ENCODE measurements at places on chromosomes 7 and 10.

DNA sequence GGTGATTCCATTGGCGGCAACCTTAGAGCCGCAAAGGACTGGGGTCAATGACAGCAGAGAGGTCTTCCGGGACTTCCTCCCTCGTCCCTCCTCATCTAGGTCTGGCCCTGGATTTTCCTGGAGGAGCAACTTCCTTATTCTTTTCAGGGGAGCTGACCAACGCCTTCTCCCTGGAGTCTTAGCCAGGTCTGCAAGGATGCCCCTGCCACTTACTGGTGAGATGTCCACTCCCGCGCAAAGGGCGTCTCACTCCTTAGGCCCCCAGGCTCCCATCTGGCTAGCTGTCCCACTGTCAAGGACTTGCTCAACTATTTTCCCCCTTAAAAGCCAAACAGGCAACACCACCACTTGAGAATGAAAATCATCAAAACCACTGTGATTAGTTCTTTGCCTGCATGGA lies 42.0 kb upstream of the NMT2 start:
- ATAC-seq: no peak

- ATAC-seq: no peak
These were observed 30.1 kb downstream of the C10orf90 start for GRCh38 chr10:126640401-126640800.

- ATAC-seq: no peak
These were observed 29.1 kb downstream of the GIMAP5 start for GRCh38 chr7:150766334-150766709.

DNA sequence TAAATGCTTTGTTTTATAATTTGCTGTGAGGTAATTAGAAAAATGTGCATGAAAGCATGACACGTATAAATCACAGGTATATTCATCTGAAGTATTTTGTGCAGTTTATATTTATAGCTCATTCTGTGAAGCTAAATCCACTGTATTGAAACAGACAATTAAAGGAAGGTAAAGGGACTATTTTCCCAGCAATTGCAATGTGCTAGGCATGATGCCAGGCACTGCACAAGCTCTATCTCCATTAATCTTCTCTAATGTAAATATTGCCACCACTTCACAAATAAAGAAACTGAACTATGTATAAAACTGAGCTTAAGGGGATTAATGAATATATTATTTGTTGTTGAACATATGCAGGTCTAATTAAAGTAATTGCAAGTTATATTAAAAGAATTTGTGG lies 1012.5 kb downstream of the NRG3 start:
- no peak for ATAC-seq

DNA sequence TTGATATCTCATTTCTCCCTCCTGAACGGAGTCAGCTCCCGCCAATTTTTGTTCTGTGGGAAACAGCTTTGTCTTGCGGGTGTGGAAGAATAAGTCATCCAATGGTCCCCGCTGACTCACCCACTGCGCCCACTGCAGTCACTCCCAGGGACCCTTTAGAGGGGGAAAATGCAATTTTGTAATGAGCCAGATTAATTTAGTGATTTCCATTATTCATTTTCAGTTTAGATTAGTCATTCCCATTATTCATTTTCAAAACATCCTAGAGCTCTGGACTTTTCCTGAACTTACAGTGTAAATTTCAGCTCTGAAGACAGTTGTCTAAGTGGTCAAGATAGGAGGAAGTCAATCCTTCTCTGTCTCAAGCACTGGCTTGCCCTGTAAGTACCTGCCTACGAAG lies 154.9 kb upstream of the TMEM72 start:
- no peak for ATAC-seq

GRCh38 chr7:39536951-39537350 lies 29.3 kb upstream of the YAE1 start:
- ATAC-seq: no peak

- no peak for ATAC-seq
These were observed 227.1 kb downstream of the DYNC1I1 start for GRCh38 chr7:95999481-95999880.

DNA sequence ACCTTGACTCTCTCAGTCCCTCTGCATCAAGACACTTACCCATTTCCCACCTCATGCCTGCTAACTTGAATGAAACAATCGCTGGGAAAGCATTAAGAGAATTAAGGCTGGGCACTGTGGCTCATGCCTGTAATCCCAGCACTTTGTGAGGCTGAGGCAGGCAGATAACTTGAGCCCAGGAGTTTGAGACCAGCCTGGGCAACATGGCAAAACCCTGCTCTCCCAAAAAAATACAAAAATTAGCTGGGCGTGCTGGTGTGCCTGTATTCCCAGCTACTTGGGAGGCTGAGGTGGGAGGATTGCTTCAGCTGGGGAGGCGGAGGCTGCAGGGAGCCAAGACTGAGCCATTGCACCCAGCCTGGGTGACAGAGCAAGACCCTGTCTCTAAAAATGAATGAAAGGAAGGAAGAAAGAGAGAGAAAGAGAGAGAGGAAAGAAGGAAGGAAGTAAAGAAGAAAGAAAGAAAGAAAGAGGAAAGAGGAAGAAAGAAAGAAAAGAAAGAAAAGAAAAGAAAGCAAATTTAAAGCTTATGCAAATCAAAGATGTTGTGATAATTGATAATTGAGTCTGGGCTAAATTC lies 646 bp downstream of the SERPINE1 start:
- peak; percentile 0 for ATAC-seq

- ATAC-seq: peak; percentile 17
These were observed 75.4 kb downstream of the PROSER2 start for GRCh38 chr10:11898372-11899066.

DNA sequence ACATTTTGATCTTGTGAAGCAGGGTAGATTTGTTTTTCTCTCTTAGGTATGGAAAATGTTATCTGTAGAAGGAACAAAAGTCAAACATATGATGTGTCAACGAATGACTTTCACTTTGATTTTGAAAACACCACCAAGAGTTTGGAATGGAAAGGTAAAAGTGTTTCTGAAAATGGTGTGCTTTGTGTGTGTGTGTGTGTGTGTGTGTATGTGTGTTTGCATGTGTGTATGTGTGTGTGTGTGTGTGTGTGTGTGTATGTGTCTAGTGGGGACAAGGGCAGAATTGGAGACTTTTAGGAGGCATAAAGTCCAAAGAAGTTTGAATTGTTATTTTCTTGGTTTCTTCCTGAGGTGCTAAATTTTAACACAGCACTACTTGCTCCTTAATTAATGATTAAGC lies 115.4 kb upstream of the PRKCQ start:
- no peak for ATAC-seq

DNA sequence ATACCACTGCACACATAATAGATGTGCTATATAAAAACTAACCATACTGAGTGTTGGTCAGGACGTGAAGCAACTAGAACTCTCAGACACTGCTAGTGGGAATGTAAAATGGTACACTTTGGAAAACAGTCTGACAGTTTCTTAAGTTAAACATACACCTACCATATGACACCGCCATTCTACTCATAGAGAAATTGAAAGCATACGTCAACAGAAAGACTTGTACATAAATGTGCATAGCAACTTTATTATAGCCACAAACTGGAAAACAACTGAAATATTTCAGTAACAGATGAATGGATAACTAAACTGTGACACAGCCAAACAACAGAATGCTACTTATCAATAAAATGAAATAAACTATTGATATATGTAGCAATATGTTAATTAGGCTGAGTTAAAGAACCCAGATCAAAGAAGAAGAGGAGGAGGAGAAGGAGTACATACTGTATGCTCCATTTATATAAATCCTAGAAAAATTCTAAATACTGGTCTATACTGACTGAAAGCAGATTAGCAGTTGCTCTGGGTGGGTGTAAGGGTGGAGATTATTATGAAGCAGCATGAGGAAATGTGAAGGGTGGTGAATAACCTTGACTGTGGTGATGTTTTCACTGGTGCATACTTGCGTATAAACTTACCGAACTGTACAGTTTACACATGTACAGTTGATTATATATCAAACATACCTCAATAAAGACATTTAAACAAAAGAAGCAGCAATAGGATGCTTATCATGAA lies 48.6 kb downstream of the ARHGAP21 start:
- ATAC-seq: no peak

DNA sequence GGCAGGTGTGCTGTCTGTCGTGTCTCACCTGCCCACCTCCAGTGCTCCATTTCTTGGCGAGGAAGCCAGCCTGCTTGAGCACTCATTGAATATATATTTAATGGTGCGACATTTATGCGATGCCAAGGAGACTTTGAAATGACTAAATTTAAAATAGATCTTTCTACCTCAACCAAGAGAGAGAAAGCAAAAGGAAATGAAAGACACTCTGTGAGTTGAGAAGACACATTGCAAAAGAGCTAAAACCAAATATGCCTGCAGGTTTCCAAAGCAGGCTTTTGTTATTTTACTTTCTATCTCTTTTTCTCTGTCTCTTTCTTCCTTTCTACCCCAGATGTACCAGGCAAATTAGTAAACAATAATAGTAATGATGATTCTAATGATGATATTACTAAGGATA lies 53.6 kb upstream of the AOAH start:
- no peak for ATAC-seq

- no peak for ATAC-seq
These were observed 109.0 kb upstream of the ELMO1 start for GRCh38 chr7:37557571-37558209.

- no peak for ATAC-seq
These were observed 61.6 kb downstream of the LSM5 start for GRCh38 chr7:32428546-32428945.

DNA sequence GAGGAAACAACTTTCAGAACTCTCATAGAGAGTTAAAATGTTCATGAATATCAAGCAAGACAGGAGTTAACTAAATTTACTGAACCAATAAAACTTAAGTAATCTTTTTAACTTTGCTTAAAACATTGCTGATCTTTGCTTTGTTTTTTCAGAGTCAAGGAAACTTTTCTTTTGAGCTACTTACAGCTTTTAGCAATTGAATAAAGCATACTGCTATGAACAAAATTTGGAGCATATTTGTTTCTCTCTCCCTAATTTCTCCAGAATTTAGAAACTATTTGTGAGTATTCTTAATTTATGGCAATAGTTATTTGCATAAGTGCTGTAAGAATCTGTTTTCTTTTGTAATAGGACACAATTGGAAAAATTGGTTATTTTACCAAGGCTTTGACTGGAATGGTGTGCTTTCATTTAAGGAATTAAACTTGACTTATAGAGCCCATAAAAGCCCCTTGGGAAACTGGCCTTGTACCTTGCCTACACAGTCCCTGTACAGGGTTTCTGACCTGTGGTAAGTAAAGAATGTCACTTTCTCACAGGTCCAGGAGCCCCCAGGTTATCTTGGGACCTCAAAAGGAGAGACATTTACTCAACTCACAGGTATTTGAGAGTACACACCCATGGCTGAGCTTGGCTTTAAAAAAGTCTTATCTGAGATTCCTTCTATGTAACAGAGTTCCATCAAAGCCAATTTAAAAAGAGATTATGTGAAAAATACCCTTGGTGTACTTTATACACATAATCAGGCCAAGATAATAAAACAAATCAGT lies 23.3 kb upstream of the KIAA1549 start:
- no peak for ATAC-seq

GRCh38 chr10:78354101-78354500 lies 320.4 kb downstream of the RPS24 start:
- no peak for ATAC-seq

- no peak for ATAC-seq
These were observed 129.4 kb downstream of the SFMBT2 start for GRCh38 chr10:7281429-7281828.

DNA sequence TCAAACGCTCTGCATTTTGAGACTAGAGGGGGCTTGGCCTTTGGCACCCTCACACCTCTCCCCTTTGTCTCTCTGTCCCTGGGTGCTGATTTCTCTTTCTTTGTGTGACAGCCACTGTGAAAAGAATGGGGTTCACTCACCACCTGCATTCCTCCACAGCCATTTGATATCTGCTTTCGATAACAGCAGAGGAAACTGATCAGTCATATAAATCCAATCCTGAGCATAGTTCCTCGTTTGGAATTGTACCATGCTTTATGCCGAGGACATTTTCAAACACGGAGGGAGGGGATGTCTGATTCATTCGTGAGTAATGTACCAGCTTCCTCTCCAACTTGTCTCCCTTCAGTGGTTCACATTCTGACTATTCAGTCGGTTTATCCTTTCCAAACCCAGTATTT lies 15.8 kb downstream of the MET start:
- peak; percentile 77 for ATAC-seq

GRCh38 chr10:6052247-6053221 lies 9.6 kb downstream of the IL2RA start:
- ATAC-seq: no peak

DNA sequence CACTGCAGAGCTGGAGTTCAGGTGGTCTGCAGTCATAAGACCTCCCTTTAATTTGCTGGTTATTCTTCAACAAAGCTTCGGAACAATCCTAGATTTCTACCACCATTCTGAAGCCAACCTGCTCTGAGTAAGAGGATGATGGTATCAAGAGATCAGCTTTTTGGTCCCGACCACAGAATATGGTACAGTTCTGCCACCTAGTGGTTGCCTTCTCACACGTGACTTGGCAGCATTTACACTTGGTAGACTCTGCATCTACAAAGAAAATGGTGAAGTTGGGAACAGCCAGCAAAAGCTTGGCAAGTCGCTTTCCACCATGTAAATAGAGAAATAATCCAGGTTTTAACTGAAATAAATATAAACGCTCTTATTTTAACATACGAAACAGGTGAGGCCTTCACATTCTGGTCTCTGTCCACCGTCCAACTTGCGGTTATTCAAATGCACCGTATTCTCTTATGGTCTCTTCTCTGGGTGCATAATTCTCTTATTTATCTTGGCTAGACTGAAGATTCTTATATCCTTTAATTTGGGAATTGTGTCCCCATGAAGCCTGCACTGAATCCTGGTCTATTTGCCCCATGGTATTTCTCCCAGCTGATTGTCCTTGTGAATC lies 173.9 kb upstream of the GRM3 start:
- peak; percentile 100 for ATAC-seq

GRCh38 chr10:111766464-111766863 lies 417.1 kb downstream of the GPAM start:
- no peak for ATAC-seq

GRCh38 chr10:91708174-91708861 lies 75.4 kb upstream of the PPP1R3C start:
- no peak for ATAC-seq

GRCh38 chr10:112616647-112617046 lies 169.6 kb downstream of the VTI1A start:
- no peak for ATAC-seq

- ATAC-seq: no peak
These were observed 3.2 kb upstream of the ATP6V1F start for GRCh38 chr7:128859232-128860157.

DNA sequence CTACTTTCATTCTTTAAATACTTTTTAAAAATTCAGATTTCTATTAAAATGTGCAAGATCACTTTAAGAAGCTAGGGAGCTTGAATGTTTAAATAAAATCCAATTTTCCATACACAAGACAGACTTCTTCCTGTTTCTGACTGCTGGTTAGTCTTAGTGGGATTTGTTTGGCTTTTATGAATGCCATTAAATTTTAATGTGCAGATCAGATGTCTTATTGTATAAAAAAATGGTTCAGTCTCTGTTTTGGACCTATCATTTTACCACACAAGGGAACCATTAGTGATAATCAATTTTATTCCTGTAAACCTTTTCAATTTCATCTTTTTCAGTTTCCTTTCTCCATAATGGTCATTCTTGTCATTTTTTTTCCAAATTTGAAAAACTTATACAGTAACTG lies 63.2 kb downstream of the VCL start:
- peak; percentile 41 for ATAC-seq
